ENCODE measurements at places on chromosomes 7 and 10.

DNA sequence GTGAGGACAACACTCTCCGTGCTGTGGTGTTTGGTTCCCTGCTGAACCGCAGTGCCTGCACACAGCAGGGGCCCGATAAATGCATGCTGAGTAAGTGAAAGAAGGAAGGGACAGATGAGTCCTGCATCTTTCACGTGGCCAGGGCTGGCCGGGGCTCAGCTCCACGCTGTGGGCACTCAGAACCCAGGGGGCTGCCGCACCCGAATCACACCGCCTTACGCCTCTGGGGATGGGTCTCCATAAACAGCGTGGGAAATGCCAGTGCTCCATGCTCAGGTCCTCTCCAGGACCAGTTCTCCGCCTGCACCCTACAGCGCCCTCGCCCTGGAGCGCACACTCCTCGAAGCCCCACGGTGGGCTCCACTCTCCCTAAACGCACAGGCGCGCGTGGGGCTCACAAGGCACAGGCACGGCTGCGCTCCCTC, 38.1 kb downstream of the RASGEF1A start:
- no peak for DNase-seq

DNA sequence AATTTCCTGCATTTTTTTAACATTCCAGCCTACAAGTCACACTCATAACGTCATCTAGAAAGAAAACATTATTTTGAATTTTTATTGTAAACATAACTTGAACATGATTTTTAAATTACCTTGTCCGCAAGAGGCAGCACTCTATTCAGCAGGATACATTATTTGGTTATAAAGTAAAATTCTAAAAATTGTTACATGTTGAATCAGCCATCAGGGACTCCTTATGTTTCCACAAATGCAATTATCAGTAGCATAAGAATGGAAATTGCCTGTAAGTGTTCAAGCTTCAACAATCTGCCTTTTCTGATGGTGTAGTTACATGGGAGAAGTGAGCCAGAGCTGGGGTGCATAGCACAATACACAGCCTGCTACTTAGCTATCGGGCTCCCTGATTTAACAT, 97.5 kb downstream of the ZNF365 start:
- no peak for DNase-seq

DNA sequence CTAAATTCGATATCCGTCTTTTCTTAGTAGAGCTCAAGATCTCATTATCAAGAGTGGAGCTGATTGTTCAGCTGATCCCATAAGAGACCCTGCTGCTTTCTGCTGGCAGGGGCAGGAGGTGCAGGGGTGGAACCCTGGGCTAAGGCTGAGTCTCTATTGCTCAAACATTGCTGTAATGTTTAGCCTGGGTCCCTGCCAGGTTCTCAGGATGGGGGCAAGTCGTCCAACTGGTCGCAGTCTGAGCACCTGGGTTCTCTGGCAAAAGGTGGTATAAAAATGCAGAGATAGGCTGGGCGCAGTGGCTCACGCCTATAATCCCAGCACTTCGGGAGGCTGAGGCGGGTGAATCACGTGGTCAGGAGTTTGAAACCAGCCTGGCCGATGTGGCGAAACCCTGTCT, 62.0 kb upstream of the NRBF2 start:
- DNase-seq: no peak

GRCh38 chr10:123305671-123306070, 151.5 kb downstream of the BUB3 start:
- DNase-seq: no peak

GRCh38 chr10:60564475-60564874, 174.8 kb upstream of the ANK3 start:
- no peak for DNase-seq

GRCh38 chr10:97861097-97861750, 11.6 kb downstream of the GOLGA7B start:
- DNase-seq: peak; percentile 23

- no peak for DNase-seq
Measured at GRCh38 chr7:139757968-139758367, 19.8 kb downstream of the HIPK2 start.

GRCh38 chr10:58969576-58969975, 206.9 kb upstream of the PHYHIPL start:
- no peak for DNase-seq

- DNase-seq: peak; percentile 99
Measured at GRCh38 chr7:4700577-4701235, 18.6 kb downstream of the FOXK1 start.

DNA sequence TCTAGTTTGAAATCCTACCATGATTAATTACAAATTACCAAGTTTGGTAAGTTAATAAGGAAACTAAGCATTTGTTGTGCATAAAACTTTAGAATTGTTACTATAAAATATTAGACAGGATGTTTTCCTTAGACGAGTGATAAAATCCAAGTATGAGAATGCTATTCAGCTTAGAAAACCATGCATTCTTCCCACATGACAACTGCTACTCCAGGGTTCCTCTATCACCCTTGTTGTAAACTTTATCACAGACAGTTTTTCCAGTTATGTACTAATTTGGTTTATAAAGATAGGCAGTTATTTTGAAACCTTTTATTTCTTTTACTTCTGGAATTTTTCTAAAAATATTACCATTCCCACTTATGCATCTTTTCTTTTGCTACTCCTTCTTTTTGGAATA, 52.0 kb downstream of the SIRT1 start:
- DNase-seq: no peak

Data from mesenchymal stem cell (in vitro differentiated cells and primary cell).